IMR-90 (cell line): ENCODE measurements at places on chromosomes 16 and 17. TPM values are rescaled to one million over a fixed set of nuclear protein-coding genes. Genes with fewer than 3 reads are reported as not detected.

Gene FBF1
- total RNA-seq, result 4.5 and 5.3 TPM in 2 replicates

Gene C1QTNF1
- total RNA-seq, result 1.7 and 3.4 TPM in 2 replicates

Gene SEZ6L2
- total RNA-seq, result 0.72 and 0.83 TPM in 2 replicates

DNA sequence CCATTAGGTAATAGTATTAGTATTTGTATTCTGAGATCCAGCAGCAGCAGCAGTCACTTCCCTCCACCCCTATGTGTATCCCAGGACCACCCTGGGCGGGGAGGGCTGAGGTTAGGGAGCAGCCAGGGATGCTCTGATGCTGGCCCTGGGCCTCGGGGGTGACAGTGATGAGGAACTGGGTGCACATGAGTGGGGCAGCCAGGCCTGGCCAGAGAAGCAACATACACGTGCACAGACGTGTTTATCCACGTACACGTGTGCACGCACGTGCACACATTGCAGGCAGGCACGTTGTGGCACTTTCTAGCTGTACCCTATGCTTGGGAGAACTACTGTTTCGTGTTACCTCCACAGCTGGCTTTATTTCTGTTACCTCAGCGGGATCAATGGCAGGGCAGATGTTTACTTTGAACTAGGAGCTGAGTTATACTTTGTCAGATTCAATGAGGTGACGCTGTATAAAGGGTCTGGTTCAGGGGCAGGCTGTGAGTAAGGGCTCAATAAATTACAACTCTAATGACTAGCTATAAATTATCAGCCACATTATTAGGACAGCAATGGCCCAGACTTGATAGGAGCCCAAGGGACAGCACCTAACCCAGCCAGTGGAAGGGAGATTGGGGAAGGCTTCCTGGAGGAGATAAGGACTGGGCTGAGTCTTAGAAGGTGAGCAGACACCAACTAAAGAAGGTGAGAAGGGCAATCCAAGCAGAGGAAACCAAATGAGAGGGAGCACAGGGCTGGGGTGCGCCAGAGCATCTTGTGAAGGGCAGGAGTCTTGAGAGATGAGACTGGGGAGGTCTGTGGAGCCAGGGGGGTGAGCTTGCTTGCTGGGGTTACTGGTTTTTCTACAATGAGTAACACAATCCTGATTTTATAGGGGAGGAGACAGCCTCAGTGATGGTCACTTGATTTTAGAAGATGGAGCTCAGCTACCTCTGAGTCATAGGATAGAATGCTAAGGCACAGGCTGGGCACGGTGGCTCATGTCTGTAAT lies 22.4 kb upstream of the CA4 start:
- H3K4me3 ChIP-seq, result no peak overlapping the region
- H3K36me3 ChIP-seq, result peaks cover 2% of the 10 kb centered on the region; the same call in 1 of the 2 replicates
- no peak overlapping the region for H3K27ac ChIP-seq

DNA sequence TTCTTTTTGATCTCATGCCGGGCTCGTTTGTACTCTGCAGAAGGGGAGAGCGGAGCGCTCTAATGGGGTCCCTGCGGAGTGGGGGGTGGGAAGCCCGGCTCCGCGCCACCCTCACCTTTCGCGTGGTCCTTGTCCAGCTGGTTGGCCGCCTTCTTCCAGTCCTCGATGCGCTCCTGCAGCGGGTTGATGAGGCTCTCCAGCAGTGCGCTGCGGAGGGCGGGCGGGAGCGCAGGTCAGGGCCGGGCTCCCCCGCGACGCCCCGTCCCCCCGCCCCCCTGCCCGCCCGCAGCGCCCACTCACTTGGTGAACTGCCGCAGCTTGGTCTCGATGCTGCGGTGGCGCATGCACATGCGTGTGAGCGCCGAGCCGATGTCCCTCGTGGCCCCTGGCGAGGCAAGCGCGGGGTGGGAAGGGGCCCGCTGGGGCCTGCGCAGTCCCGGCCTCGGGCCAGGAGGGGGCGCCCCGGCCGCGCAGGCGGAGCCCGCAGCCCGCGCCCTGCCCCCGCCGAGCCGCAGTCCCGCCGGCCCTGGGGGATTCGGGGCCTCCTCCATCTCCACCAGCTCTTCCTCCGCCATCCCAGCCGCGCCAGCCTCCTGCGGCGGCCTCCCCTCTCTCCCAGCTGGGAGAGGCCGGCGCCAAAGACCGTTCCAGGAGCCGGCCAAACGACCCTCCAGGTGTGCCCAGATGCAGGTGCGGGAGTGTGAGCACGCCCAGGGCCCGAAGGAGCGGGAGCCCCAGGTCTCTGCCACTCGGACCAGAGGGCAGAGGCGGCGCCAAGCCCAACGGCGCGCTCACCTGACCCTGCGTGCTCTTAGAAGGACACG lies 6.0 kb downstream of the MTSS2 start:
- no peak for DNase-seq
- H3K4me1 ChIP-seq, result peaks cover 33% of the 10 kb centered on the region
- peaks cover 67% of the 10 kb centered on the region for H3K36me3 ChIP-seq
- no peak overlapping the region for H3K4me3 ChIP-seq

DNA sequence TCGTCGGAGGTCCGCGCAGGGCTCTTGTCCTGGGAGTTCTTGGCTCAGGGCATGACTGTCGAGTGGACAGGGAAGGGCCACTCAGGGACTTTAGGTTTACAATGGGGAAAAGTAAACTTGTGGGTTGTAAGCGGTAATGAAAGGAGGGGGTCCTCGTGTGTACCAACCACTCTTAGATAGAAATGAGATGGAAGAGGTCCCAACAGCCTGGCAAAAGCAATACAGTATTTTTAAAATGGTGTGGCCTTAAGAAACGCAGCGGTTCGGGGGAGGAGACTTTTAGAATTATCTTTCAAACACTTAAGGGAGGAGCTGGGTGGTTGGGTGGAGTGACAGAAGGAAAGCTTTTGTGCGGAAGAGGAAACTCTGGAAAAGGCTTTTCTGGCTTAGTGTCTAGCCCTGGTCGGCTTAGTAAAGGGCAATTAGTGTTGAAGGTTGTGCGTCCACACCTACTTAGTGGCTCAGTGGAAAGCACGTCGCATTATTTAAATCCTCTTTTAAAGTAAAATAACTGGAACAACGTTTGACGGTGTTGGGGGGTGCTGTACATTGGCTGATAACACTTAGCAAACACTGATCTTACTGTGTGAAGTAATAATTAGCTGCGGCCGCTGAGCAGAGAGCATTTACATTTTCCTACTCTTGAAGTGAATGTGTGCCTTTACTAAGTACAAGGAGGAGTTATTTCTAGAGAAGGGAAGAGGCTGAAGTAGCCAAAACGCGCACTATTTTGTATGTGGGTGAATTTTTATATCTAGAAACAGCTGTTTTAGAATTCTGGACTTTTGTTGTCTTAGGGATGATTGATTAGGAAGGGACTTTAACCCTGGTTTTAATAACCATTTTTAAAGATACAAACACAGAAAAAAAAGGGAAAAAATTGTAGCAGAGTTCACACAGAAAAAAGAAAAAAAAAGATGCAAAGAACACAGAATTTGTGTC lies 1.0 kb downstream of the WSB1 start:
- peaks cover 3% of the 10 kb centered on the region; the same call in 1 of the 2 replicates for H3K36me3 ChIP-seq
- peak overlapping the region; percentile 96 for H3K27ac ChIP-seq
- H3K27me3 ChIP-seq, result no peaks in the 10 kb centered on the region
- peak; percentile 83 for DNase-seq
- peak overlapping the region; percentile 83 for H3K4me3 ChIP-seq

DNA sequence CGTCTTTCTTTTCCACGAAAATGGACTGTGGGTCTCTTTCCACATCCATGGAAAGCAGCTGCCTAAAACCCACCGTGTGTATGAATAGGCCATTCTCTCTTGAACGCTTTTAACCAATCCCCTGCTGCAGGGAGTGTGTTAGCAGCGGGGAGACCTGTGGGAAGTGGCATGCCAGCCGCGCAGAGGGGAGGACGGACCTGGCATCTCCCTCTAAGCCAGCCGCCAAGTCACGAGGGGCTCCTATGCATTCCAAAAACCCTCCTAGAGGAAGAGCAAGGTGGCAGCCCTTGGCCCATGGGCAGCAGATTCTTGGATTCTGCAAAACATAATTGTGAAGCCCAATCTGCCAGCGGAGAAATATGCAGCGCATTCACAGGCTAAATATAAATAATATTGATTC lies 15.4 kb downstream of the RBFOX3 start:
- no peaks in the 10 kb centered on the region for H3K36me3 ChIP-seq
- no peaks in the 10 kb centered on the region for H3K4me1 ChIP-seq
- no peak overlapping the region for H3K4me3 ChIP-seq
- no peak overlapping the region for H3K27ac ChIP-seq
- DNase-seq, result no peak

- DNase-seq, result no peak
- no peak overlapping the region for H3K27ac ChIP-seq
- peaks cover 3% of the 10 kb centered on the region; the same call in 1 of the 2 replicates for H3K27me3 ChIP-seq
- no peak overlapping the region for H3K4me3 ChIP-seq
- no peaks in the 10 kb centered on the region for H3K4me1 ChIP-seq
- no peaks in the 10 kb centered on the region for H3K36me3 ChIP-seq
These were observed 37.9 kb upstream of the SMIM36 start for GRCh38 chr17:55549140-55549539.

GRCh38 chr16:83963277-83964119 lies 4.5 kb upstream of the NECAB2 start:
- H3K4me3 ChIP-seq, result no peak overlapping the region
- no peaks in the 10 kb centered on the region for H3K27me3 ChIP-seq
- no peak overlapping the region for H3K27ac ChIP-seq
- DNase-seq, result no peak
- no peaks in the 10 kb centered on the region for H3K4me1 ChIP-seq
- H3K36me3 ChIP-seq, result peaks cover 40% of the 10 kb centered on the region

GRCh38 chr17:2939714-2940351 lies 123.6 kb downstream of the OR1D5 start:
- DNase-seq, result no peak
- H3K4me3 ChIP-seq, result no peak overlapping the region
- H3K27me3 ChIP-seq, result no peaks in the 10 kb centered on the region

GRCh38 chr16:66590322-66590721 lies 11.1 kb downstream of the CMTM2 start:
- peaks cover 32% of the 10 kb centered on the region for H3K27me3 ChIP-seq
- no peaks in the 10 kb centered on the region for H3K36me3 ChIP-seq
- H3K4me1 ChIP-seq, result no peaks in the 10 kb centered on the region
- H3K4me3 ChIP-seq, result no peak overlapping the region

DNA sequence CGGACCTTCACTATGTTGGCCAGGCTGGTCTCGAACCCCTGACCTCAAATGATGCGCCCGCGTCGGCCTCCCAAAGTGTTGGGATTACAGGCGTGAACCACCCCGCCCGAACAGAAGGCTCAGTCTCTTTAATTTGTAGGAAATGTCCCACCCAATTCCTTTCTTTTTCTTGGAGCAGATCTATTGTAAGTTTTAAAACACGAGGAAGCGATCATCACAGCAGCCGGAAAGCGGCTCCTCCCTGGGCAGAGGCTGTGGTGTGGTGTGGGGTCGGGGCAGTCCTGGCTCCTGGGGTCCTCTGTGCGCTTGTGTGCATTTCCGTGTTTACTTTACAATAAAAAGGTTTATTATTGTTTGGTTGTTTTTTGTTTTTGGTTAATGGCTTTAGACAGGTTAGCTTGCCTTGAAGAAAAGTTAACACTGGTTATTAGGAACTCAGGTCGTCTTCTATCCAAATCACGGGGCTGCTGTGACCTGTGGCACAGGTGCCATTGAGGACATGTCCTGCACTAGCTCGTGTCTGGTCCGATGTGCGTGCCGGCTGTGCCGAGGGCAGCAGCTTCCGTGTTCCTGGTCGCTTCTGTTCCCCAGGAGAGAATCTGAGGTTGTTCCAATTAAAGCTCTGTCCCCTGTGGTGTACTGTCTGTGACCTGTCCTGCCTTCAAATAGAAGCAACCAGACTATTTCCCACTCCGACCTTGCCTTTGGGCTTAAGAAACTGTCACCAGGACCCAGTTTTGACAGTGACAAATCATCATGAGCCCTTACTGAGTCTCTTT lies 83.1 kb downstream of the SEC14L1 start:
- peaks cover 4% of the 10 kb centered on the region; the same call in 1 of the 2 replicates for H3K36me3 ChIP-seq
- no peak overlapping the region for H3K4me3 ChIP-seq
- H3K4me1 ChIP-seq, result no peaks in the 10 kb centered on the region
- H3K27ac ChIP-seq, result no peak overlapping the region

- no peak overlapping the region for H3K4me3 ChIP-seq
- H3K27ac ChIP-seq, result no peak overlapping the region
- no peak for DNase-seq
- H3K36me3 ChIP-seq, result peaks cover 53% of the 10 kb centered on the region
- H3K27me3 ChIP-seq, result no peaks in the 10 kb centered on the region
These were observed 18.9 kb downstream of the ACSF3 start for GRCh38 chr16:89112377-89113151.

GRCh38 chr17:82909322-82909904 lies 69.6 kb upstream of the ZNF750 start:
- no peaks in the 10 kb centered on the region for H3K4me1 ChIP-seq
- H3K27ac ChIP-seq, result no peak overlapping the region
- DNase-seq, result no peak
- no peaks in the 10 kb centered on the region for H3K27me3 ChIP-seq

- no peak overlapping the region for H3K27ac ChIP-seq
- DNase-seq, result no peak
- no peaks in the 10 kb centered on the region for H3K27me3 ChIP-seq
- no peak overlapping the region for H3K4me3 ChIP-seq
- H3K36me3 ChIP-seq, result no peaks in the 10 kb centered on the region; the same call in 1 of the 2 replicates
- peaks cover 2% of the 10 kb centered on the region for H3K4me1 ChIP-seq
These were observed 15.8 kb downstream of the EMP2 start for GRCh38 chr16:10564591-10564990.

GRCh38 chr16:70749681-70750601 lies 51.0 kb downstream of the VAC14 start:
- no peaks in the 10 kb centered on the region for H3K27me3 ChIP-seq
- H3K4me1 ChIP-seq, result peaks cover 54% of the 10 kb centered on the region
- no peak for DNase-seq
- H3K27ac ChIP-seq, result peak overlapping the region; percentile 70
- no peaks in the 10 kb centered on the region for H3K36me3 ChIP-seq

DNA sequence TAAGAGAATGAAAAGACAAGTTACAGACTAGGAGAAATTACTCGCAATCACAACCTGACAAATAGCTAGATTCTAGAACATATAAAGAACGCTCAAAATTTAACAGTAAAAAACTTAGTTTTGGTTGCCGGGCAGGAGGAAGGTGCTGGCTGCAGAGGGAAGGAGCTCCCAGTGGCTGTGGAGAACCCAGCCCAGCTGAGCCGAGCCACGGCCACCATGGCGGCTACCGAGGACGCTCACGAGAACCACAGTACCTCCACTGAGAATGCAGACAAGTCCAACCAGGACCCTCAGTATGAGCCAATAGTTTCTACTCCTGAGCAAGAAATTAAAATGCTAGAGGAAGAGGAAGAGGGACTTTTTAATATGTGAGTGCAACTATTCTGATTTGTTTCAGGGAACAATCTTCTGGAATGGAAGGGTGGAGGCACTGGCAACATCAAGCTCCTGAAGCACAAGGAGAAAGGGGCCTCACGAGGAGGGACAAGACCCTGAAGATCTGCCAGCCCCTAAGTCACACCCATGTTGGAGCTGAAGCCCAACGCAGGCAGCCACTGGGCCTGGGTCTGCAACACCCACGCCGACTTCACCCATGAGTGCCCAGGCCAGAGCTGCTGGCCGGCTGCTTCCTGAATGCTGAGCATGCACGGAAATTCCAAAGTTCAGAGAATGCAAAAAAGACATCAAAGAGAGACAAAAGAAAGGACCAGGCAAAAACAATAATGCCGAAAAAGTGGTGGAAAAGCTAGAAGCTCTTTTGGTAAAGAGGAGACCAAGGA lies 55.0 kb downstream of the DNAH17 start:
- H3K36me3 ChIP-seq, result no peaks in the 10 kb centered on the region
- no peak overlapping the region for H3K4me3 ChIP-seq
- peaks cover 8% of the 10 kb centered on the region; the same call in 1 of the 2 replicates for H3K27me3 ChIP-seq
- no peak overlapping the region for H3K27ac ChIP-seq
- DNase-seq, result no peak
